Activated CD4-positive, alpha-beta T cell treated with anti-CD3 and anti-CD28 coated beads, Interleukin-2, amount 50 U/mL, for 48 hours (primary cell): ENCODE measurements at places on chromosomes 2 and 18.

GRCh38 chr18:24460388-24460787 lies at the start of gene HRH4:
Gene HRH4 (plus strand): TSS chr18:24460637. CDS start chr18:24460729, 92 bp downstream.
- DNase-seq: no peak

DNA sequence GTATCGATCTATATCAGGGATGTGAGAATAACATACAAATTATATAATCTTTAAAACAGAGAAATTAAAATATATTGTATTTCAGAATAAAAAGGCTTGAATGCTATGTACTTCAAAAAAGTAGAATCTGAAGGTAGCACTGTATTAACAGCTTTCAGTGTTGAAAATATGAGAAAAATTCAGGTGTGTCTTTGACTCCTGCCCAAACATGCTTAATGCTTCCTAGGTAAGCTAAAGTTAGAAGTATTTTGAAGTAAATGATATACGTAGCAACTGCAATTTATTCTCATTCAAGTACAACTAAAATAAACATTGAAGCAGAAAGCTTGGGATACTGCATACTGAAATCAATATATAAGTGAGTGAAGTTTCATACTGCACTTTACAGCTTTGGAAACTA lies 1082.0 kb upstream of the ACVR2A start:
- DNase-seq: no peak

- DNase-seq: no peak
These were observed 148.5 kb upstream of the DLX2 start for GRCh38 chr2:172251231-172251630.

DNA sequence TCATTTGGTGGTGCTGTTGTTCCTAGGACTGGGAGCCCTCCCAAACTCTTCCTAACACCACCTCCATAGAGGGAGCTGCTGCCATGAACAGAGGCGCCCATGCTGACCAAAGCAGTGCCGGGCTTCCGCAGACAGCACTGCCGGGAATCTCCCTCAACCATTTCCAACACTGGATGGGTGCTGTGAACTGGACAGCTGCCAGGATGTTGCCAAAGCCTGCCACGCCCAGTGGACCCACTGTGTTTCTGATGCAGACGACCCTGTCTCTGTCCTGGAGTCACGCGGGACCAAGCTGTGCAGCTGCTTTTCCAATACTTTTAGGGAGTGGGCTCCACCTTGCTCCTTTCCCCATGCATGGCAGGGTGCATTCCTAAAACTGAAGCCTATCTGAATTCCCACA lies 16.9 kb upstream of the GNAL start:
- DNase-seq: no peak

DNA sequence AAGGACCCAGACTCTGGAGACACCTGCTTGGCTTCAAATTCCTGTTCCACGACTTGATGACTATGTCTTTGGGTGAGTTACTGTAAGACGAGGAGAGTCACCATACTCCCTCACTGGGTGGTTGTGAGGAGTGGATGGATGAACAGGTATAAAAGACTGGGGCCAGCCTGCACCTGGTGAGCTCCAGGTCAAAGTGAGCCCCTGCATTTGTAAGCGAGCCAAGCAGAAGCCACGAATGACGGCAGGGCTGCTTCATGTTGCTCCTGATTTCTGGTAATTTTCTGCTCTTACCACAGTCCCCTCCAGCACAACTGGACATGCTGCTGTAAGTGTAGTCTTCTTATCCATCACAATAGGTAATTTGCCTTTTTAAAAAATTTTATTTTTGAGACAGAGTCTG lies 86.6 kb downstream of the POLR1A start:
- no peak for DNase-seq
